ENCODE measurements at places on chromosomes 12 and 14.

DNA sequence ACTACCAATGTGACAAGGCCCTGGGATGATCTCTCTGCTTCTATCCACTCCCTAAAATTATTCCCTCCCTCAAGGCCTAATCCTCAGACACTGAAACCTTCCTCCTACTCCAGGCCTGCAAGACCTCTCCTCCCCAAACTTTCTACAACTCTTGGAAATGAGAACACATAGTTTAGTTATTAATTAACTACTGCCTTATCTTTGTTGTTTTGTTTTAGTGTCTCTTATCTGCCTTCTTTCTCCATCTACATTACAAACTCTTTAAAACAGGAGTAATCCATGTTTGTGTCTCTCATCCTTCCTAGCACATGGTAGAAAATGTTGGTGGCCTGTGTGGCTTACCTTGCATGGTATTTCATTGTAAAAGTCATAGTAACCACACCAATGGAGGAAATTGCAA lies 139.9 kb upstream of the G2E3 start:
- no peak for DNase-seq

GRCh38 chr14:51871846-51872245 lies 11.4 kb downstream of the GNG2 start:
- no peak for DNase-seq

GRCh38 chr12:57057067-57057751 lies 7.3 kb upstream of the MYO1A start:
- DNase-seq: no peak

GRCh38 chr14:98140862-98141530 lies 1131.0 kb downstream of the BCL11B start:
- DNase-seq: no peak

- DNase-seq: no peak
Observed at GRCh38 chr14:54550514-54550913, 16.4 kb upstream of the SAMD4A start.

DNA sequence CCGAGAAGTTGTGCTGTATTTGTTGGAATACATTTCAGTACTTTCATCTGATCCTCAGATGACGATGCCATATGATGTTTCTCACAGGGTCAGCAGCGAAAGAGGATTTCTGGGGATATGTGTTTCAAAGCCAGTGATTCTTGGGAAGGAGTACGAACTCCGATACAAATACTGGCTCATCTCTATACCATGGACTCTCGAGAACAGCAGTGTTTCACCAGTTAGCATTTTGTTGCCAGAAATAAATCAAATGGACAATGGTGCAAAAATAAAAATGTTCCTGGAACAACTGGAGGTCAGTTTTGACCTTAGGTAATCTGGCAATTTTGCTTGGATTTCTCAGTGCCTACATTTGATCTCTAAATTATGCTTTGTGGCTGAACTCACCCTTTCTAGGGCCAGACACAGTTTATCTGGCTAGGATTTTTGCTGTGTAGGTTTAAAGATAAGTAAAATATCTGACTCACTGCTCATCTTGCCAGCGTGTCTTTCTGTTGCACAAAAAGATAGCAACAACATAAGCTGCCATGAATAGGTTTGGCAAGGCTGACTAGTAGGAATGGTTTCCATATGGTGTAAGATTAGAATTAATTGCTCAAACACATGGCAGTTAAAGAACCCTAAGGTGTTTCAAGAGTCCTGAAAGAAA lies 11.0 kb upstream of the MGP start:
- DNase-seq: no peak

DNA sequence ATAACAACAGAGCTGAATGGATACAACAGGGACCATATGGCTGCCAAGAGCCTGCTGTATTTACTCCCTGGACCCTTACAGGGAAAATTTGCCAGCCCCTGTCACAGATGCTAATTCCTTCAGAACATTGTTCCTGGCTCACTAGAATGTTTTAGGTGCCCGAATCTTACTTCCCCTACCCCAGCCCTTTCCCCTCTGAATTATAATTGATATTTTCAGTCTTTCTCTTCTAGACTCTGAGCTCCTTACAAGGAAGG lies 235.3 kb downstream of the KSR2 start:
- no peak for DNase-seq

GRCh38 chr12:130981074-130981742 lies 27.5 kb downstream of the ADGRD1 start:
- DNase-seq: no peak

GRCh38 chr14:26594756-26595545 lies 2.9 kb downstream of the NOVA1 start:
- no peak for DNase-seq

DNA sequence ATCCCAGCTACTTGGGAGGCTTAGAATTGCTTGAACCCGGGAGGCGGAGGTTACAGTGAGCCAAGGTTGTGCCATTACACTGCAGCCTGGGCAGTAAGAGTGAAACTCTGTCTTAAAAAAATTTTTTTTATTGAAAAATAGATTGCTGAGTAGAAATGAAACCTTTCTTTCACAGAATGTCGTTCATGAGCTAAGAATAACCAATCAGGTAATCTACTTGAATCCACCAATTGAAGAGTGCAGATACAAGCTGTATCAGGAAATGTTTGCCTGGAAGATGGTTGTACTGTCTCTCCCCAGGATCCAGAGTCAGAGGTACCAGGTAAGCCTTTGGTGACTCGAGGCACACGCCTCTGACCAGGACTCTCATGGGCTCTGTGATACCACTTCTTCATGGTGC lies 27.0 kb downstream of the DYNC1H1 start:
- no peak for DNase-seq

- DNase-seq: no peak
Observed at GRCh38 chr14:32352631-32353030, 23.5 kb downstream of the AKAP6 start.

DNA sequence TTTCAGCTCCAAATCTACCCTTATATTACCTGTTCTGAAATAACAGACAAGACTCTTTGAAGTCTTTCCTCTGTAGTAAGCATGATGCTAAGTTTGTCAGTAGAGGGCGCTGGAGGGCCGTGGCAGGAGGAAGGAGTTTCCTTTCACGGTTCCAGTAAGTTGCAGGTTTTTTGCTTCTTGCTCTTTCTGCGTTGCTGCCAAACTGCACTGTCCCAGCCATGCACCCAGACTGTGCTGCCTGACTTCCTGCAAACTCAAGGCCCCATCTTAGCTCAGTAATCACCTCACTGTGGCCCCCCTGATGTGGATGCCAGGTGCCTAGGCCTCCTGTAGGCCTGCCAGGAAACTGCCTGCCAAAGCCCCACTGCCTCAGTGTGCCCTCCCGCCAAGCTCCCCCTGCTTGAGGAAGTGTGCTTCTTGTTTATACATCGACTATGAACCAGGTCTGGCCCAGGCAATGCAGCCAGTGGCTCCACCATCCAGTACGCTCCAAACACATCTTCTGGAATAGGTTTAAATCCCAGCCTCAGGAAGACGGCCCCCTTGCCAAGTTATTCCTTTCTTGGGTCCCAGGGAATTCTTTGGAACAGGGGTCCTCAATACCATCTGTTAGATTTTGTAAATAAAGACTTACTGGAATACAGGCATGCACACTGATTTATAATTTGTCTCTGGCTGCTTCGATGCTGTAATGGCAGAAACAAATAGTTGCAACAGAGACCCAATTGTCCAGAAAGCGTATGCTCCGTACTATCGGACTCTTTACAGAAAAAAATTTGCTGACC lies 193.7 kb upstream of the LRIG3 start:
- DNase-seq: no peak

DNA sequence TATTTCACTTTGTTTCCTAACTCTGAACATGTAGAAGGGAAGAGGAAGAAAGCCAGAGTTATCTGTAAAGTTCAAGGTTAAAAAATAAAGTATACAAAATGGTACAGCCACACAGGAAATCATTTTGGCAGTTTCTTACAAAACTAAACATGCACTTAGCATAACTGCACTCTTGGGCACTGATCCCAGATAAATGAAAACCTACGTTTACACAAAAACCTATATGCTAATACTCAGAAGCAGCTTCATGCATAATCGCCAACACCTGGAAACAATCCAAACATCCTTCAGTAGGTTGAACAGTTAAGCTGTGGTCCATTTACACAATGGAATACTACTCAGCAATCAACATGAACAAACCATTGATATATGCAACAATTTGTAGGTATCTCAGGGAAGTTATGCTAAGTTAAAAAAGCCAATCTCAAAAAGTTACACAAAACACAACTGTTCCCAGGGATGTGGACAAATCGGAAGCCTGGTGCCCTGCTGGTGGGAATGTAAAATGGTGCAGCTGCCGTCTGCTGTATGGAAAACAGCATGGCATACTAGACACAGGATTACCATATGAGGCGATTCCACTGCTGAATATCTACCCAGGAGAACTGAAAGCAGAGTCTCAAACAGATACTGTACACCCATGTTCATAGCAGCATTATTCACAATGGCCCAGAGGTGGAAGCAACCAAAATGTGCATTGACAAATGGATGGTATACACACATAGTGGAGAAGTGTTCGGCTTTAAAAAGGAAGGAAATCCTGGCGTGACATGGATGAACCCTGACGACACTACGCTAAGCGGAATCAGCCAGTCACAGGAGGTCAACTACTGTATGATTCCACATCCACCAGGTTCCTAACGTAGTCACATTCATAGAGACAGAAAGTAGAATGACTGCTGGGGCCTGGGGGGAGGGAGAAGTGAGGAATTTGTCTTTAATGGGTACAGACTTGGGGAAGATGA lies 37.7 kb downstream of the NRDE2 start:
- DNase-seq: no peak

GRCh38 chr14:37320106-37320505 lies 122.4 kb downstream of the MIPOL1 start:
- DNase-seq: no peak

GRCh38 chr12:115618105-115618504 lies 659.4 kb downstream of the MED13L start:
- DNase-seq: no peak

DNA sequence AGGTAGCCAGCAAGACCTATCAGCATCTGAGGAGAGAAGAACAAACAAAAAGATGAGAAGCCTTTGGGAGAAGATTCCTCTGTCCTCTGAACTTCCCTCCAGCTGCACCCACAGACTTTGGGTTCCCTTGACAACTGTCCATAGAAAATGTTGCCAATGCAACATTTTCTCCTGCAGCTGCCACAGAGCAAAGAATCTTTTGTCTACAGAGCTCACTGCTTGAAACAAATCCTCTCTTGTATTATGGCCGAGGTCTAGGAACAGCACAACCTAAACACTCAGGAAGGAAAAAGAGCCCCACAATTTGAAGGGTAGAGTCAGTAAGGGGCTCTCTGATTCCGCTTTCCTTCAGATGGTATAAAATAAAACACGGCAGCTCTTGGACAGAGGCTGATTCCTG lies 14.3 kb downstream of the POMT2 start:
- DNase-seq: no peak

DNA sequence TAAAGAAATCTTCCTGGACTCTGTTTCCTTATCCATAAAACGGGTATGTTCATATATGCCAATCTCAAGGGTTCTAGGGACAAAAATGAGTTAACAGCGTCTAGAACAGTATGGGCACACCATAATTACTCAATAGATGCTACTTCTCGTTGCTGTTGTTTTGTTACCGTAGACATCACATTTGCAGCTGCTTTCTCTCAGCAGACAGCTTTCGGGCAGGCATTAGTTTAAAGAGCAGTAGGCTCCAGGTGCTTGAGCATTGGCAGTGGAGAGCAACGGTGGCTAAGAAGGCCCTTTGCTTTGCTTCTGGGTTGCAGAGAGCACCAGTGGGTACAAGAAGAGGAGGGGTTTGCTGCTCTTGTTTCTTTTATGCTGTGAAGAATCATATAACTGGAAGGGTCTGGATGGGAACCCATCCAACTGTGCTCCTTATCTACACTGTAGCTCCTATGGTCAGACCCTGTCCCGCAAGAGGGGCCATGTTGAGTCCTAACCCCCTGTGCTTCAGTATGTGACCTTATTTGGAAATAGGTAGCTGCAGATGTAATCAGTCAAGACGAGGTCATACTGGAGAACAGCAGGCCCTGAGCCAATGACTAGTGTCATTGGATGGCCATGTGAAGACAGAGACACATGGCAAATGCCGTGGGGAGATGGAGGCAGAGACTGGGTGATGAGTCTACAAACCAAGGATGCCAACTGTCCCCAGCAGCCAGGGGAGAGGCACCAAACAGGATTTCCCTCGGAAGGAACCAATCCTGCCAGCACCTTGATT lies 120.0 kb downstream of the RBM19 start:
- DNase-seq: no peak

GRCh38 chr14:70832561-70833305 lies 23.4 kb upstream of the MAP3K9 start:
- no peak for DNase-seq

DNA sequence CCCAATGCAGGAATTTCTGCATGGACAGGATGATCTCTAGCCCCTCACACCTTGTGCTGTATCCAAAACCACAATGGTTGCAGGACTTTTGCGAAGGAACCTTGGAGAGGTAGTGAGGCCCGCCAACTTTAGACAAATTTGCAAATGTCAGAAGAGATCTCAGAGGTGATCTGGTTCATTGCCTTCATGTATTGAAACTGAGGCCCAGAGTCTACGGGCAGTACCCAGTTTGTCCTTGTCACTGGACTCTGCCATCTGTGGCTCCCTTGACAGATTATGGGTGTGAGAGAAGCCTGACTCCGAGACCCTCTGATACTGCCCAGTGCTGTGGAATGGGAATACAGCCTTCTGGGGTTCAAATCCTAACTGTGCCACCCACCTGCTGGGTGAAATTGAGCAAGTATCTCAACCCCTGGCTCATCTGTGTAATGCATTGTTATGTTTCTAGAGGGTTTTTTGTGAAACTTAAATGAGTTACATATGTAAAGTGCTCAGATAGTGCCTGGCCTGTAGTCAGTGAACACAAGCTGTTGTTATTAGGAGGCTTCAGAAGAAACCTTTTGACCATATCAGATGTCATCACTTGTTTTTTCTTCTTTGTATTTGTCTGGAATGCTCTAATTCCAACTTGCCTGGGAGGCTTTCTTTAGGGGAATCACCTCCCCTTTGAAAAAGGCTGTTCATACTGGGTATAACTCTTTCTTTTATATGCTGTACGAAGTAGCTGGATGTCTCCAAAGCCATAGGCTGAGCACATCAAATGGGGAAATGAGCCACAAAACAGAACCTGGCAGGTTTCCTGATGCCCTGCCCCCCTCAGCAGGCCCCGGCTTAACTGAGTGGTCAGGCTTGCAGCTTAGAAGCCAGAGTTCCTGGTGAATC lies 71.4 kb upstream of the SRSF5 start:
- DNase-seq: no peak

- DNase-seq: no peak
Observed at GRCh38 chr12:12221560-12221959, 45.3 kb downstream of the LRP6 start.

DNA sequence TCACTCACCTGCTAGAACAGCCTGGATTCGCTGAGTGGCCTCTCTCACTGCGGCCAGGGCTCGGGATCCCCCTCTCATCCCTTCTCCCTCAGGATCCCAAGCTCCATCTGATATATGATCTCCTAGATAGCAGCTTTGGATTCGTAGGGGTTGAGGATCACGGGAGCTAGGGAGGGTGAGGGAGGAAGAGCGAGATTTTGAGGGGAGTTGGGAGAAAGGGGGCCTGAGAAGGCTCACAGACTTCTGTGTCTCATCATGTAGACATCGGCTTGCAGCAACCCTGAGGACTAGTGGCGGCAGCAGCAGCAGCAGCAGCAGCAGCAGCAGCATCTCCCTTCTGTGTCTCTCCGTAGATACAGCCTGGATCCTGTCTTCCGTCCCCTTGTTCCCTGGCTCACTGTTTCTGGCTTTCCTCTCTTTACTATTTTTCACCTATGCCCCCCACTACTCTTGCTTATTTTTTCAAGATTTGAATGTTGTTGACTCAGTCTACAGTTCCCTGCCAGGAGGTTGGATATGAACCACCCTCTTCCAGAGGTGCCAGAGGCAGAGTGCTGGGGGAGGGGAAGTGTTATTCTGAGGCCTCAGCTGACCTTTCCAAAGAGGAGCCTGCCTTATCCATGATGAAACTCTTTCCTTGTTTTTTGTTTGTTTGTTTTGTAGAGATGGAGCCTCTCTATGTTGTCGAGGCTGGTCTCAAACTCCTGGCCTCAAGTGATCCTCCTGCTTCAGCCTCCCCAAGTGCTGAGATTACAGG lies at the start of gene CIROP:
TSS of gene CIROP (minus strand) at position 399 of the 757 bp plus-strand sequence. CDS start at position 330, 69 bp downstream.
- DNase-seq: no peak

All from esophagus squamous epithelium (tissue), 5 donors.